NCI-H1105 (cell line): ENCODE measurements at places on chromosomes 12 and 14.

DNA sequence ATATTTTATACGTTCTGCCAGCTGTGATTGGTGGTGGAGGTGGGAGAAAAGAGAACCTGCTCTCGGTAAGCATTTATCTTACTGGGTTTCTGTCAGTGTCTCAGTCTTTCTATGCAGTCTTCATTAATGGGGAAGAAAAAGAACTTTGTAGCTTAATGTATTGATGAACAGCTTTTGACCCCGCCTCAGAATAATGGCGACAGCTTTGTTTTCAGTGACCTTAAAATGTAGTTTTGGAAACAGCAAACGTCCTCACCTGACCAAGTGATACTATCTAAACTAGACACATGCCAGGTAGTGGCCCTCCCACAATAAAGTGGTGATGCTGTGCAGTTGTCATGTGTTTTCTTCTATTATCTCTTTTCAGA, 1.4 kb downstream of the DACT1 start:
- DNase-seq, result no peak

DNA sequence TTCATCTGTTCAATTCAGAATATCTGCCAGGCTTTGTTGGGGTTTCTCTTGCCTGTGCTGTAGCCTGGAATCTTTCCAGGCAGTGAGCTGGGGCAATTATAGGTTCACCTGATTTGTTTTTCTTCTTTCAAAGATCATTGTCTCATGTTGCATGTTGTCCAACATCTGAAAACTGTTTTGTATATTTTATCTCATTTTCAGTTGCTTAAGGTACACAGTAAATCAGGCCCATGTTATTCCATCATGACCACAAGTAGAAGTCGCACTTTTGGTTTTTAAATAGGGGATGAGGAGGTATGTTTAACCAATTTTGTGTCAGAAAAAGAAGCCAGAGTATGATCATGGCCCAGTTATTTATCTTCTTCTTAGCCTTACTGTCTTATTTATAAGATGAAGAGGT, 24.9 kb upstream of the FUT8 start:
- peak; percentile 60 for DNase-seq

DNA sequence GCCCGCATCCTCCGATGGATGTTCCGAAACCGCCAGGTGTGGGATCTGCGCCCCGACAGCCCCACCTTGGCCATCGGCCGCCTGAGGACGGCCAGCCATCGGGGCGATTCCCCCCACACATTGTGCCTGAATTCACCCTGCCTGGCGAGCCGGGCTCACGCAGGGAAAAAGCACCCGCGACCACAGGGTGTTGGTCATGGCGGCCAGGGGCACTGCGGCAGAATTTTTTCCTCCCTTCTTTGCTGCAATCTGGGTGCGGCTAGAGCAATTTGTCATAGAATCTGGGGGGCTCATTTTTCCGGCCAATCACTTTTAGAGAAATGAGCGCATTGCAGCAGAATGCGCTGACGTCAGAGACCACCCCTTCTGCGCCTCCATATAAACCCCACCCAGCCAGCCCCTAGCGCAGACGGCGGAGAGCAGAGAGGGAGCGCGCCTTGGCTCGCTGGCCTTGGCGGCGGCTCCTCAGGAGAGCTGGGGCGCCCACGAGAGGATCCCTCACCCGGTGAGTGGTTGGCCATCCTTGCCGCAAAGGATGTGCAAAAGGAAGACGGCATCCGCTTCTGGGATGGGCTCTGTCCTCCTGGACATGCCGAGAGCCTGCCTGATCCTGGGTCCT, at the start of gene MEG3:
Gene MEG3 (plus strand): TSS at position 406 of the 619 bp plus-strand sequence.
- no peak for DNase-seq

- no peak for DNase-seq
Measured at GRCh38 chr12:185576-185955, 28.4 kb downstream of the SLC6A12 start.

DNA sequence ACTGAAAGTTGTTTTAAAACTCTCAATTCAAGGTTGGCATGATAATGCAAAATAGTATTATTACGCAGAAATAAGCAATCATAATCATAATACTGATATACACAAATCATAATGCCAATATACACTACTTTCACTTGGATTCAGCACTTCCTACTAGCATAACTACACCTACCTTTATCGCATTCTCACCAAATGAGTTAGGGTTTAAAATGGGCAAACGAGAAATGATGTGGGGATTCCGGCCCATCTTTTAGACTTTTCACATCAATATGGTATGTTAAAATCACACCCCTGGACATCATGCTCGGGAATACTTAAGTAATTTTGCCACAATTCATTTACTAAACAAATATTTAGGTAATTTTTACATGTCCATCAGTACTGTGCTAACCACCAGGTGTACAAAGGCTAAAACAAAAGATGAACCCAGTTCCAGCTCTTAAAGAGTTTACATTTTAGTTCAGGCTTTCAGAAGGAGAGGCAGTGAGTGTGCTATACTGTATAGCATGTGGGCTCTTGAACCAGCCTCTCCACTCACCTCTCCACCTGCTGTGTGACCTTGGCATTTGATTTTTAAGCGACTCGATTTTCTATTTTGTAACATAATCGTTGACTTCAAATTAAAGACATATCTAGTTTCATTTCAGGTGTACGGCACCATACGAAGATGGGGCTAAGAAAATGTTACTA, 1.1 kb upstream of the USP15 start:
- DNase-seq, result no peak

DNA sequence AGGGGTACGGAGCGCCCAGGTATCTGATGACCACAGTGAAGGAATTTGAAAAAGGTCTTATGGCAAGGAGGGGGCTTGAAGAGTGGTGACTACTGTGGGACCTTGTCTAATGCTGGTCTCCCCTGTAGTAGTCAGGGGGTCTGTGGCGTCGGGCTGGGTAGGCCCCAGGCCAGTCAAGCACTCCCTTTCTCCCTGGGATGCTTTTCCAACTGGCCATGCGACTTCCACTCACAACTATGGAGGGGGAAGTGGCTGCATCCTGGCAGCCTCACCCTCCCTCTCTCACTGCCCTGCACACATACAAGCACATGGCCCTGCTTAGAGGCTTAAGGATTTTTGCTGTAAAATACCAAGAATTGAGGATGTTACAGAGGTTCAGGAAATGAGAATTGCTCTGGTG, 4.1 kb downstream of the TSPAN11 start:
- DNase-seq, result no peak
